ENCODE measurements at places on chromosomes 1 and 21.

GRCh38 chr1:205961991-205962820 lies 18.9 kb upstream of the SLC26A9 start:
- peak; percentile 68 for DNase-seq

DNA sequence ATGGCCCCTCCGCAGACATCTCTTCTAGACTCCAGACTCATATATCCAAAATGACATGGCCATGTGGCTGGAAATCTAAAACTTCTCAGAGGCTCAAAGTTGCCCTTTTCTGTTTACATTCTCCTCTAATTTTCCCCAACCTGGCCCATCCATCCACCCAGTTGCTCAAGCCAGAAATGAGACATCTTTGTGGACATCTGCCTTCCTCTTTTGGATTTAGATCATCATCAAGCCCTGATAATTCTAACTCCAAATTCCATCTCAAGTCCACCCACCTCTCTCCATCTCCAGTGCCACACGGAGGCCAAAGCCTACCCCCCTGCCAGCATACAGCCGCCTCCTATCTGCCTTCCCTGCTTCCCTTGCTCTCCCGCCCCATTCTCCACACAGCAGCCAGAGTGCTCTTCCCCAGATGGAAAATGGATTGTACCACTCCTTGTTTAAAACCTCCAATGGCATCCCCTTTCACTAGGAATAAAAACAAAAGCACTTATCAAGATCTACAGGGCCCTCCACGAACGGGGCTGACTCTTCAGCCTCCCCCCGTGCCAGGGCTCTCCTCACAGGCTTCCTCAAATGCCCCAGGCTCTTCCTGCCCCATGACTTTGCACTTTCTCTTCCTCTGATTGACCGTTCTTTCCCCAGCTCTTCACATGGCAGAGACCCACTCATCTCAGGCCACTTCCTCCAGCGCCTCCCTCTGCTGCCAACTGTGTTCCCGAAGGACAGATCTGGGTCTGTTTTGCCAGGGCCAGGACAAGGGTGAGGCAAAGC lies 40.1 kb downstream of the SYT6 start:
- DNase-seq: no peak

GRCh38 chr1:114588196-114588689 lies 6.8 kb upstream of the BCAS2 start:
- DNase-seq: no peak

GRCh38 chr1:204602111-204602579 lies 83.4 kb downstream of the LRRN2 start:
- DNase-seq: no peak

- no peak for DNase-seq
These were observed 1.5 kb downstream of the SCNN1D start for GRCh38 chr1:1281533-1282321.

DNA sequence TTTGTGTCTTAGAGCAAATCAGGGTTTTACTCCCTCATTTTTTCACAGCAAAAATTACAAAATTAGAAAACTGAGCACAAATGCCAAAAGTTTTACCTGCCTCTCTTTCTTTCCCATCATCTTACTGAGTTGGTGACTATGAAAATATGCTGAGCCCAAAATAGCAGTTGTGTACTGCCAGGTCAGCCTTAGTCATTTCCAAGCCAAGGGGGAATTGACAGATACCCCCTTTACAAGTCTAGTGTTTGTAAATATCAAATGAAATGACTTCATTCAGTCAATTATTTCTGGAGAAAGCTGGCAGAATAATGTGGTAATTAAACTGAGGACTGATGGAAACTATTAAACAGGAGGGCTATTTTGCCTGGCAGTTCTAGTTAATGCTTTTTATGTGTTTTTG lies 11.4 kb upstream of the GORAB start:
- no peak for DNase-seq

GRCh38 chr1:174858301-174858700 lies 141.4 kb upstream of the CACYBP start:
- no peak for DNase-seq
